Thymus (tissue), 14 donors: ENCODE measurements at places on chromosomes 7 and 10.

- DNase-seq = no peak
- H3K27ac ChIP-seq = no peak overlapping the region
- H3K4me1 ChIP-seq = peaks cover 8% of the 10 kb centered on the region
- no peak overlapping the region for H3K4me3 ChIP-seq
- no peaks in the 10 kb centered on the region for H3K36me3 ChIP-seq
These were observed 29.6 kb upstream of the TMEM213 start for GRCh38 chr7:138768241-138768640.

DNA sequence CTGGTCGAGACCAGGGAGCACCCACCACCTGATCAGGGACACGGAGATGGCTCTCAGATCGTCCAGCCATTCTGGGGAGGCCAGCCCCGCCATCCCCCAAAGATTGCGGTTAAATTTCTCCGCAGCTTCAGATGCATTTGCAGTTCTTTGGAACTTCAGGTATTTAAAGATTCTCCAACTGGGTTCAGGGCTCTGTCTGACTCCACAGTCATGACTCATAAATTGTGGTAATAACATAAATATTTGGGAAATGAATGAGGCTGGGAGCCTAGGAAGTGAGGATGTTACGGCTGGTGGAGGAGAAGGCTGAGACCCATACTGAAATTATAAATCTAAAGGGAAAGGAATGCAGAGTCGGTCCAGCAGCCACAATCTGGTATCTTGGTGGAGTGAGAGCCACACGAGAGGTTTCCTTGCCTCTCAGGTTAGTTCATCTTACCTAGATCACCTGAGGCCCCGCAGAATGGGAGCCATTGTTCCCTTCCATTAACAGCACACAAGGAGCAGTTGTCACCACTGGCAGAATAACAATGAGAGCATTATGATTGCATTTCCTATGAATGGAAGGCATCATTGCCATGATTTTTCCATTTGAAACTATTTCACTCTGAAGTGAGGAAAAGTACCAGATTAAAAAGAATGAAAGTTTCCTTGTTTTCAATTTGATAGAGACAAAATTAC, 26.7 kb upstream of the DNAJB6 start:
- no peak overlapping the region for H3K4me3 ChIP-seq
- H3K27me3 ChIP-seq = no peaks in the 10 kb centered on the region
- no peaks in the 10 kb centered on the region for H3K36me3 ChIP-seq
- no peak overlapping the region for H3K27ac ChIP-seq

GRCh38 chr10:133159950-133160825, at the start of gene KNDC1:
KNDC1 (plus strand) TSS chr10:133160219; CDS start chr10:133160468, 249 bp downstream.
- peaks cover 46% of the 10 kb centered on the region for H3K27me3 ChIP-seq
- H3K27ac ChIP-seq = no peak within 1 kb of the TSS
- DNase-seq = no peak
- H3K4me1 ChIP-seq = no peaks in the 10 kb centered on the region

- H3K27ac ChIP-seq = peak overlapping the region; percentile 99
- peaks cover 15% of the 10 kb centered on the region for H3K4me1 ChIP-seq
- H3K36me3 ChIP-seq = no peaks in the 10 kb centered on the region
- DNase-seq = peak; percentile 88
- no peaks in the 10 kb centered on the region for H3K27me3 ChIP-seq
These were observed 59.9 kb downstream of the ALOX5 start for GRCh38 chr10:45433716-45434469.

- peak overlapping the region; percentile 14 for H3K27ac ChIP-seq
- peaks cover 5% of the 10 kb centered on the region for H3K4me1 ChIP-seq
- no peak for DNase-seq
- no peaks in the 10 kb centered on the region for H3K27me3 ChIP-seq
These were observed 1.1 kb downstream of the DEPP1 start for GRCh38 chr10:44977287-44978212.

DNA sequence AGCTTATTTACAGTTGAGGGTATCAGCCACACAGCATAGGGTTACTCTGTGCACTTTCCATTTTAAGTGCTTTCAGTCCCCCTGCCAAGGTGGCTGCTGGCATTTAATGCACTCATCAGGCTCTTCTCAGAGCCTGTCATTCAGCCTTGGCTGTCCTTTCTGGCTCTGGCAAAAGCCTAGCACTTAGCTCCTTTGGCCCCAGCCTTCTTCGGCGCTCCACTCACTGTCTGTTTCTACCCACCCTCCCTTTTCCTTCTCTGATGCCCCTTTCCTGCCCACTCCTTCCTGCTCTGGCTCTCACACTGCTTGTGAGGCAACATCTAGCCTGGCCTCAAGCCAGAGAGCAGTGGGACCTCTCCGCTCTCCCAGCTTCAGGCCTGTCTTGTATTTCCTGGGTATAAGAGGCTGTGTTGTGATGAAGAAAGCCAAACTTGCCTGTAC, 60.2 kb downstream of the WIPF3 start:
- no peaks in the 10 kb centered on the region for H3K27me3 ChIP-seq
- H3K4me3 ChIP-seq = no peak overlapping the region
- no peaks in the 10 kb centered on the region for H3K36me3 ChIP-seq
- peaks cover 2% of the 10 kb centered on the region for H3K4me1 ChIP-seq
- no peak overlapping the region for H3K27ac ChIP-seq
- no peak for DNase-seq

- no peak overlapping the region for H3K27ac ChIP-seq
- no peak for DNase-seq
- H3K4me1 ChIP-seq = peaks cover 19% of the 10 kb centered on the region
- no peaks in the 10 kb centered on the region for H3K36me3 ChIP-seq
These were observed 13.1 kb downstream of the UMAD1 start for GRCh38 chr7:7653593-7654187.

DNA sequence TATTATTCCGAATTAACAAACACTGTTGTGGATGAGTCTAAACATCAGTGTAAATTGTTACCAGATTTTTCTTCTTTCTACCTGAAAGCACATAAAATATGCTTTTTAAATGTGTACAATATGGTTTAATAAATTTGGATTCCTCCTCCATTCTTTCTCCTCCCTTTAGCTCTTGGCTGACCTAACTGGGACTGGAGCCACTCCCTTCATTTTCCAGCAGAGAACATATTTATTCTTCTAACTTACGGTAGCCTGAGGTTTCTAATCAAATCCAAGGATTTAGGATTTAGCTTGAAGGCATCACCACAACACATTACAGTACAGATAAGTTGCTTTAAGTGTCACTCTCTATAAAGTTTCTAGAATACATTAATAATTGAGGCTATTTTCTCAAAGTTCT, 88.2 kb upstream of the SEMA3C start:
- H3K4me3 ChIP-seq = no peak overlapping the region
- H3K4me1 ChIP-seq = no peaks in the 10 kb centered on the region
- no peak overlapping the region for H3K27ac ChIP-seq
- no peaks in the 10 kb centered on the region for H3K27me3 ChIP-seq

DNA sequence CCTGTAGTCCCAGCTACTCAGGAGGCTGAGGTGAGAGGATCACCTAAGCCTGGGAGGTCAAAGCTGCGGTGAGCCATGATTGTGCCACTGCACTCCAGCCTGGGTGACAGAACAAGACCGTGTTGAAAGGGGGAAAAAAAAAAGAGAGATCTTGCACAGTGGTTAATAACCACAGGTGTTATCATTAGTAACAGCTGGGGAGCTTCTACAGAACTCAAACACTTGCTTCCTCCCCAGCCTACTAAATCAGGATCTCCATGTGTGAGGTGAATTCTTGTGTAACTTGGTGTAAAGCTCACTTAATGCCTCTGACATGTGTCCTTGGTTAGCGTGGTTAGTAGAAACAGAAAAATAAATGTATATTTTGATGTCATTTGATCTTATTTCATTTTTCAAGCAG, 43.9 kb upstream of the BMS1 start:
- no peak overlapping the region for H3K27ac ChIP-seq
- no peaks in the 10 kb centered on the region for H3K4me1 ChIP-seq
- H3K4me3 ChIP-seq = no peak overlapping the region
- no peak for DNase-seq
- H3K27me3 ChIP-seq = no peaks in the 10 kb centered on the region

DNA sequence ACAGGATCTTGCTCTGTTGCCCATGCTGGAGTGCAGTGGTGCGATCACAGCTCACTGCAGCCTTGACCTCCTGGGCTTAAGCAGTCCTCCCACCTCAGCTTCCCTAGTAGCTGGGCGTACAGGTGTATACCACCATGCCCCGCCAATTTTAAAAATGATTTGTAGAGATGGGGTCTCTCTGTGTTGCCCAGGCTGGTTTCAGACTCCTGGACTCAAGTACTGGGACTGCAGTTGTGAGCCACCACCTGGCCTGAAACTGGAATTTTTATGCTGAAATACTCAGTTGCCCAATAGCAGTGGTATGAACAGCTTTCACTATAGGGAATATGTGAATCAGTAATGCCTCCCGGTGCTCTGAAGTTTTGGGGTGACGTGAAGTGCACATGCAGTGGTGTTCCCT, 7.6 kb downstream of the ZRANB1 start:
- DNase-seq = no peak
- H3K4me3 ChIP-seq = no peak overlapping the region
- no peaks in the 10 kb centered on the region for H3K27me3 ChIP-seq
- H3K27ac ChIP-seq = no peak overlapping the region

DNA sequence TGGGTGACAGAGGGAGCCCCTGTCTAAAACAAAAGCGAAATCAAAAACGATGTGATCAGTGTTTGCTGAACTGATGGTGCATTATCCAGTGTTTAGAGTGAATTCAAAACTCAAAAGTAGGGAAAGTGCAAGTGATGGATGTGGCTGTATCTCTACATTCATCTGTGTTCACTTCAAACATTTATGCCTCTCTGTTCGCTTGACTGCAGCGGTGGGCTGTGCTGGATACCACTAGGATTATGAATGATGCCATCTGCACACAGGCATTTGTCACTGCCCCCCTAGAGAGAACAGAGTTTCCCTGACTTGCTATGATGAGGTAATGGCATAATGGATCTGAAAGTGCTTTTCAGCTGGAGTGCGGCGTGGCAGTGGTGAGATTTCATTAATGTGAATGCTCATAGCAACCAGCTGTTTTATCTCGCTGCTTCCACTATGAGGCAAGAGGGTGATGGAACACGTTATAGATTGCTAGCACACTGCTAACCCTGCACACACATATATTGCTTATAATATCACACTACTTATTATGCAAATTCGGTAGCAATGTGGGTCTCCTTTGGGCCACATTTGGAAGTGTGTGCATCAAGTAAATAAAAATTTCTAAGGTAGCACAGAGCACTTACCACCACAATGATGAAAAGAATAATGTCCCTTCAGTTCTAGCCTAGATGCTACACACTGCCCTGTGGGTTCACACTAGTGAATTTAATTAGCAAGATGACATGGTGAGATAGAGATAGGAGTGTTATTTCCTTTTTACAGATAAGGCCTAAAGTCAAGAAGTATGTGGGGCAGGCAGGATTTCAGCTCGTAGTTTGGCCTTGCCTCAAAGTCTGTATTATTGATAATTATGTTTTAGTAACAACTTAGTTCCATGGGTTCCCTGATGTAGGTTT, 164.7 kb downstream of the CAMK1D start:
- H3K27me3 ChIP-seq = no peaks in the 10 kb centered on the region
- peaks cover 17% of the 10 kb centered on the region for H3K4me1 ChIP-seq
- DNase-seq = no peak
- H3K36me3 ChIP-seq = no peaks in the 10 kb centered on the region
- no peak overlapping the region for H3K27ac ChIP-seq

GRCh38 chr10:61376908-61377368, 76.2 kb downstream of the TMEM26 start:
- H3K4me1 ChIP-seq = no peaks in the 10 kb centered on the region
- no peak overlapping the region for H3K27ac ChIP-seq
- H3K4me3 ChIP-seq = no peak overlapping the region
- no peaks in the 10 kb centered on the region for H3K27me3 ChIP-seq

DNA sequence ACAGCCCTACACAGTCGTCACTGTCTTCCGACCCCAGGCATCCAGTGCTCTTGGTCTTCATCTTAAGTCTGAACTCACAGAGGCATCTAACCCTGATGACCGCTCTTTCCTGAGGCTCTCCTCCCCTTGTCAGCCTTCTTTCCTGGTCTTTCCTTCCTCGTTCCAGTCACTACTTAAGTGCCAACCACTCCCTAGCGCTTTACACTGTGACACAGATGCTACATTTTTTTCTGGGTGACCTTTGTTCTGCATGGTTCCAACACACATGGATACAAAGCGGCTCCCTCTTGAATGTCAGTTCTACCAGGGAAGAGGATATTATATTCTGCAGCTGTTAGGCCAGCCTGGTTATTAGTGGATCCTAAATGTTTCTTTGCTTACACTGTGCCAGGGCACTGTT, 12.7 kb downstream of the YWHAG start:
- no peaks in the 10 kb centered on the region for H3K27me3 ChIP-seq
- H3K4me3 ChIP-seq = no peak overlapping the region
- peaks cover 53% of the 10 kb centered on the region for H3K36me3 ChIP-seq
- H3K27ac ChIP-seq = no peak overlapping the region
- no peak for DNase-seq

GRCh38 chr7:141916099-141916498, at the start of gene OR9A4:
OR9A4 (plus strand) TSS chr7:141916399; CDS start chr7:141918876, 2,477 bp downstream.
- no peaks in the 10 kb centered on the region for H3K27me3 ChIP-seq
- no peak within 1 kb of the TSS for H3K4me3 ChIP-seq
- no peaks in the 10 kb centered on the region for H3K36me3 ChIP-seq
- DNase-seq = no peak
- no peak within 1 kb of the TSS for H3K27ac ChIP-seq

DNA sequence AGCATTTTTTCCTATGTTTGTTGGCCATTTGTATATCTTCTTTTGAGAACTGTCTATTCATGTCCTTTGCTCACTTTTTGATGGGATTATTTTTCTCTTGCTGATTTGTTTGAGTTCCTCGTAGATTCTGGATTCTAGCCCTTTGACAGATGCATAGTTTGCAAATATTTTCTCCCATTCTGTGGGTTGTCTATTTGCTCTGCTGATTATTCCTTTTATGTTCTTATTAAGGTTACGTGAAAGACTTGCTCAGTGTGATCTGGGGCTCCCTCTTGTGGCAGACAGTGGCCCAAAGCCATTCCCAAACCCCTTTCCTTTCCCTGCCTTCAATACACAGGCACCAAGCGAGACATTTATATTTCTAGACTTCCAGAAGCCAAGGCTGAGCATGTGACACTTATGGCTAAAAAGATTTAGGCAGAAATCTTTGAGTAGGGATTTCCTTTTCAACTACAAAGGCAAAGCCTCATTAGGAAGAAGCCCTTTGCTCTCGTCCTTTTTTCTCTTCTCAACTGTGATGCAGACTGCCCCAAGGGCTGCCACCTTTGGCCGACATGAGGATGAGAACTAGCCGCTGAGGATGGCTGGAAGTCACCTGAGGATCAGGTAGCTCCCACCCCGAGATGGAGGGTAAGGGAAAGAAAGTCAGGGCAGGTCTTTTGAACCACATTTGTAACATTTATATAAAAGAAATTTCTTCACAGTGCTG, 23.6 kb downstream of the ST8SIA6 start:
- peaks cover 7% of the 10 kb centered on the region for H3K4me1 ChIP-seq
- no peaks in the 10 kb centered on the region for H3K36me3 ChIP-seq
- H3K4me3 ChIP-seq = no peak overlapping the region
- no peaks in the 10 kb centered on the region for H3K27me3 ChIP-seq
- DNase-seq = peak; percentile 66
- H3K27ac ChIP-seq = no peak overlapping the region

GRCh38 chr7:117227091-117227490, 95.8 kb downstream of the WNT2 start:
- H3K4me3 ChIP-seq = no peak overlapping the region
- H3K36me3 ChIP-seq = no peaks in the 10 kb centered on the region
- no peaks in the 10 kb centered on the region for H3K27me3 ChIP-seq
- H3K27ac ChIP-seq = no peak overlapping the region
- no peak for DNase-seq
